ENCODE measurements at places on chromosomes 16 and 17. TPM values are rescaled to one million over a fixed set of nuclear protein-coding genes. Genes with fewer than 3 reads are reported as not detected.

NT5C3B gene
- 165 TPM for total RNA-seq

SRL gene
- 0.37 TPM for total RNA-seq

- H3K27ac ChIP-seq: peak overlapping the region; percentile 28
- H3K4me3 ChIP-seq: no peak overlapping the region
- peaks cover 2% of the 10 kb centered on the region for H3K27me3 ChIP-seq
- H3K36me3 ChIP-seq: no peaks in the 10 kb centered on the region
- DNase-seq: peak; percentile 45
Measured at GRCh38 chr17:3602499-3602898, 6.7 kb downstream of the TRPV1 start.

DNA sequence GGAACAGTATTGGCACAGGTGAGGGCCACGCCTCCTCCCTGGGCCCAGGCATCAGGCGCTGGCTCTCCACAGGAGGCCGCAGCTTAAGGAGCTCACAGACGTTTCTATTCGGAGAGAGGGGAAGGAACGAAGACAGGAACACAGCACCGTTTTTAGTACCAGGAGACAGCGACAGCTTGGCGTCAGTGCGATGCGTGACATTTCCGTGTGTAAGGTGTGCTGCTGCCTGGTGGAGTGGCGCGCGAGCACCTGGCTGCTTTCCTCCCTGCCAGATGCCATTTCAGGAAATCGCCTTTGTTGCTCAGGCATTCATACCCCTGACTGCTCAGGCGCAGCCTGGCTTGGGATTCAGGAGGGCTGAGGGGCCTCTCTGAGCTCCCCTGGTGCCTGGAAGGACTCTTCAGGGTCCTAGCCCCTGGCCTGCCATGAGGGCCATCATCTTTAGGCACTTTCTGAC is 367.5 kb downstream of the CPPED1 start:
- no peaks in the 10 kb centered on the region for H3K36me3 ChIP-seq
- H3K4me1 ChIP-seq: peaks cover 25% of the 10 kb centered on the region
- peak overlapping the region; percentile 59 for H3K27ac ChIP-seq
- peak; percentile 33 for DNase-seq

DNA sequence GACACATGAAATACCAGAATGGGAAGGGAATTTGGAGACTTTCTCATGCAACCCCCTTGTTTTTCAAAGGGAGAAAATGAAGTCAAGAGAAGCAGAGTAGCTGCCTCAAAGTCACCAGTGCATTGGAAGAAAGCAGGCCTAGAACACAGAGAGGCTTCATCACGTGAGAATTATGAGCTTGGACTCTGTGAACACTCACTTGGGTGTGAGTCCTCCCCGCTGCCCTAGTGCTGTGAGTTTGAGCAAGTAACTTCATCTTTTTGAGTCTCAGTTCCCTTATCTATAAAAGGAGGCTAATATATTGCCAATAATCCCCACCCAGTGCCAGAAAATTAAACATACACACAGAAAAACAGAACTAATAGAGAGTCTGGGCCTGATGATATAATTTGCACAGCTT is 315.8 kb downstream of the XYLT1 start:
- H3K4me3 ChIP-seq: no peak overlapping the region
- no peak for DNase-seq
- no peaks in the 10 kb centered on the region for H3K27me3 ChIP-seq
- H3K4me1 ChIP-seq: peaks cover 12% of the 10 kb centered on the region
- no peaks in the 10 kb centered on the region for H3K36me3 ChIP-seq
- H3K27ac ChIP-seq: no peak overlapping the region

DNA sequence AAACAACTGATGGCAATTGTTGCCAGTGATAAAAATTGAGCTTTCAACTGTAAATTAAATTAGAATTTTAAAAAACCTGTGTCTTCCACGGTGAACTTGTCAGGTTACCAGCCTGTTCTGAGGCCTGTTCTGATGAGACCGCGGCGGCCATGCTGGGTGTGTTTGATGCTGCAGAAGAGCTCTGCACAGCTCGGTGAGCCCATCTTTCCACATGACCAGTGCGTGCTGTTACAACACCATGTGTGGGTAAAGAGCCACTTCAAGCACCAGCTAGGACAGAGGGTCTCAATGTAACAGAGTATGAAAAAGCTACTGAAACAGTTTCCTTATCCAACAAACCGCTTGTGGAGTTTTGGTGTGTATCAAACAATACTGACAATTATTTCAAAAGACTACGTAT is 48.5 kb downstream of the RPTOR start:
- H3K4me3 ChIP-seq: no peak overlapping the region
- peaks cover 6% of the 10 kb centered on the region for H3K27me3 ChIP-seq
- peaks cover 18% of the 10 kb centered on the region for H3K4me1 ChIP-seq

- H3K27ac ChIP-seq: peak overlapping the region; percentile 41
- no peak for DNase-seq
- peaks cover 15% of the 10 kb centered on the region for H3K4me1 ChIP-seq
- H3K27me3 ChIP-seq: no peaks in the 10 kb centered on the region
- H3K4me3 ChIP-seq: no peak overlapping the region
Measured at GRCh38 chr16:7369204-7369603, 36.6 kb downstream of the RBFOX1 start.

DNA sequence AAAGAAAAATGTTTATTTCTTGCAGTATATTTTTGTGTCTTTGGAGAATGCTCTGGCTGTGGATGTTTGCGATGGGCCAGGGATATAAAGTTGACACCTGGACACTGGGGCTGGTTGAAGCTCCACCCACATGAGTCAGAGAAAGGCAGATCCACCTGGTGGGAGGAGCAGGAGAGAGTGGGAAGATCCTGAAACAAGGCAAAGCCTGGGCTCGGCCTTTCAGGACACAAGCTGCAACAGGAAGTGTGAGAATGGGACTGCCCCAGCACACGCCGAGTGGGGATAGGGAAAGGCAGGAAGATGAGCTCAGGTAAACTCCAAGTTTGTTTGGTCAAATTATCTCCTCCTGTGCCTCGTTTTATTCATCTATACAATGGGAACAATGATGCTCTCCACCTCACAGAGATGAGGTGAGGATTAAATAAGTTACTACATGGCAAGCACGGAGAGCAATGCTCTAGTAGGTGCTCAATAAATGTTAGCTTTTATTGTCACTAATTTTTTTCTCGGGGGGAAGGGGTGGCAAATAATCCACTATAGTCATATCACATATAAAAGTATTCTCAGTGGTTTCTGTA is 21.4 kb upstream of the PITPNM3 start:
- no peak overlapping the region for H3K27ac ChIP-seq
- DNase-seq: no peak
- H3K36me3 ChIP-seq: peaks cover 18% of the 10 kb centered on the region

DNA sequence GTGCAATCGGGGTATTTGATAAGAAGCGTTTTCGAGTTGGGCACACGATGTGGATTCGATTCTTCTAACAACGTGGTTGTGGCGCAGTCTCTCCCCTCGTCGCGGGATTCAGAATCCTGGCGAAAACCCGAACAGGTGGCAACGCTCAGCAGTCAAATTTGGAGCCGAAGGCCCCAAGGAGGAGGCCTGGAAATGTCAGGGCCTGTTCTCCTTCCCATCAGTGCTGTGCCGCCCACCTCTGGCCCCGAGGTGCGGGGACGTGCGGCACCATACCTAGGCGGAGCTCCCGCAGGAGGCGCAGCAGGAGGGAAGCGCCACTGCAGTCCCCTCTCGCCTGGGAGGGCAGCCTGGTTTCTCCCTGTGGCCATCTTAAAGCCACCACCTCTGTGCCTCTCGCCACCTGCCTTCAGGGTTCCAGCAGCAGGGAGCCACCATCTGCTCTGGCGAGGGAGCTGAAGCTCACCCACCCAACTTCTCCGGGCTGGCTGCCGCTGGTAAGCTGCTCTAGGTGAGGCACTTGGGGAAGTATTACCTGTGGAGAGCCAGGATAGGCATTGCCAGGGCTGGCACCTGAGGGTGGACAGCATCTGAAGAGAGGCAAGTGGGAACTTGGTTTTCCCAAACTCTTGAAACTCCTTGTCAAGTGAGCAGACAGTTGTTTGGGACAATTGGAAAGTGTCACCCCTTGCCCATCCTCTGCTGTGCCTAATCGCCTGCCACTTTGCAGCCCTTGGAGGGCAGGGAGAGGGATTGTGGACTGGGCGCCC is 2.6 kb upstream of the AATF start:
- peak; percentile 25 for DNase-seq
- peaks cover 6% of the 10 kb centered on the region for H3K4me1 ChIP-seq
- peaks cover 33% of the 10 kb centered on the region for H3K27me3 ChIP-seq
- no peaks in the 10 kb centered on the region for H3K36me3 ChIP-seq

GRCh38 chr16:63289834-63290460 is 1253.7 kb upstream of the CDH8 start:
- no peaks in the 10 kb centered on the region for H3K36me3 ChIP-seq
- H3K27ac ChIP-seq: no peak overlapping the region
- no peaks in the 10 kb centered on the region for H3K27me3 ChIP-seq
- DNase-seq: peak; percentile 69
- no peaks in the 10 kb centered on the region for H3K4me1 ChIP-seq
- no peak overlapping the region for H3K4me3 ChIP-seq

DNA sequence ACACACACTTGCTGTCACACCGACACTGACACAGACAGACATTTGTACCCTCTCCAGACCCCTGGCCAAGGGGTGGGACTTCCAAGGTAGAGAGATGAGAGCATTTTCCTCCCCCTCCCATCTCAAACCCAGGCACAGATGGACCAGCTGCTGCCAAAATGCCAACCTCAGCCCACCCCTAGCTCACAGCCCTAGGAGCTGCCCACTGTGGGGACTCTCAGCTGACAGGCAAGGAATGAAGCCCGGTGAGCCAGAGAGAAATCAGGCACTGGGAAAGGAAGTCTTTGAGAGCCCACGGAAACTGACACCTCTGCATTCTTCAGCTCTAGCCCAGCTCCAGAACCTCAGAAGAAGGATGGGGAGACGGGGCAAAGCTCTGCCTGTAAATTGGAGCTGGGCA is 2.8 kb downstream of the ETV4 start:
- H3K27ac ChIP-seq: no peak overlapping the region
- peaks cover 12% of the 10 kb centered on the region for H3K4me1 ChIP-seq
- H3K4me3 ChIP-seq: no peak overlapping the region
- H3K27me3 ChIP-seq: peaks cover 29% of the 10 kb centered on the region
- no peaks in the 10 kb centered on the region for H3K36me3 ChIP-seq
- DNase-seq: no peak

- no peak overlapping the region for H3K4me3 ChIP-seq
- peaks cover 2% of the 10 kb centered on the region for H3K27me3 ChIP-seq
- DNase-seq: peak; percentile 83
- peaks cover 15% of the 10 kb centered on the region for H3K4me1 ChIP-seq
- no peak overlapping the region for H3K27ac ChIP-seq
Measured at GRCh38 chr17:4004517-4005295, 40.5 kb upstream of the ATP2A3 start.

GRCh38 chr17:12047681-12048376 is 27.2 kb downstream of the MAP2K4 start:
- no peaks in the 10 kb centered on the region for H3K36me3 ChIP-seq
- no peaks in the 10 kb centered on the region for H3K27me3 ChIP-seq
- H3K4me1 ChIP-seq: peaks cover 18% of the 10 kb centered on the region
- H3K4me3 ChIP-seq: no peak overlapping the region

DNA sequence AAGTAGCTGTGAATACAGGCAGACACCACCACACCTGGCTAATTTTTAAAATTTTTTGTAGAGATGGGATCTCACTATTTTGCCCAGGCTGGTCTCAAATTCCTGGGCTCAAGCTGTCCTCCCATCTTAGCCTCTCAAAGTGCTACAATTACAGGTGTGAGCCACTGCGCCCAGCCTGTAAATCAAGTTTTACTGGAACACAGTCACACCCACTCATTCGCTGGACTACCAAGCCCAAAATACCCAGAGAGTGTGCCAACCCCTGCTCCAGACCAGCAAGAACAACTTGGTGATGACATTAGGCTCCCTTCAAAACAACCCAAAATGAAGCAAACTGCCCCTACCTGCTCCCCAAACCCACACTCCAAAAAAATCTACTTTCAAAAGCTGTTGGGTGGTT is 36.0 kb downstream of the TVP23A start:
- no peaks in the 10 kb centered on the region for H3K27me3 ChIP-seq
- no peak overlapping the region for H3K4me3 ChIP-seq
- H3K27ac ChIP-seq: no peak overlapping the region
- H3K36me3 ChIP-seq: no peaks in the 10 kb centered on the region
- DNase-seq: no peak

- peaks cover 9% of the 10 kb centered on the region for H3K4me1 ChIP-seq
- no peak for DNase-seq
- no peaks in the 10 kb centered on the region for H3K27me3 ChIP-seq
- no peak overlapping the region for H3K4me3 ChIP-seq
- no peak overlapping the region for H3K27ac ChIP-seq
Measured at GRCh38 chr17:9261081-9262012, 240.0 kb downstream of the NTN1 start.
